ENCODE measurements at places on chromosomes 2 and 18. TPM values are rescaled to one million over a fixed set of nuclear protein-coding genes. Genes with fewer than 3 reads are reported as not detected.

DNA sequence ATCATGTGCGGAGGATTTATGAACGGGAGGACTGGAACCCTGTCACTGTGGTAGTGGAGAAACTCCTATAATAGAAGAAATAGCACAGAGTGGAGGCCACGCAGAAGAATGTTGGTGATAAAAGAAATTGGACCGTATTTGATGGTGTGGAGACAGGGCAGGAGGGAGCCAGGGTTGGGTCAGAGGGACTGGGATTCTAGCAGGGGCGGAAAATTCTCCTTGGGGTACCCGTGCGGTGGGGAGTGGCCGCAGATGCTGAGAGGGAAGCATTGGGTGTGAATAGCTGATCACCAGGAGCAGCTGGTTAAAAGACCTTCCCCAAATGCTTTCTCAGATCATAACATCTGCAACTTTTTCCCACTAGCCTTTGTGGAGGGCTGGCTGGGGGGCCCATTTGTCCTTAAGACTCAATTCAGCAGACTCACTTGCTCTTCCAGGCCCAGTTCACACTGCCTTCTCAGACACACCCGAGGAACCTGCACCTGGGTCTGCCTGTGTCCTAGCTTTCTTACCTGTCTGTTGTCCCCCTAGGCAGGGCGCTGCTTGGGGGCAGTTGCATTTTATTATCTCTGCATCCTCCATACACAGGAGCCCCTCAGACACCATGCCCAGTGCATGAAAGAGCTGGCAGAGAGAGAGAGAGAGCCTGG, 7.1 kb downstream of the SH3BP4 start:
- no peak for DNase-seq

- peak; percentile 58 for DNase-seq
These were observed 785 bp downstream of the CLASP1 start for GRCh38 chr2:121648206-121649148.

DNA sequence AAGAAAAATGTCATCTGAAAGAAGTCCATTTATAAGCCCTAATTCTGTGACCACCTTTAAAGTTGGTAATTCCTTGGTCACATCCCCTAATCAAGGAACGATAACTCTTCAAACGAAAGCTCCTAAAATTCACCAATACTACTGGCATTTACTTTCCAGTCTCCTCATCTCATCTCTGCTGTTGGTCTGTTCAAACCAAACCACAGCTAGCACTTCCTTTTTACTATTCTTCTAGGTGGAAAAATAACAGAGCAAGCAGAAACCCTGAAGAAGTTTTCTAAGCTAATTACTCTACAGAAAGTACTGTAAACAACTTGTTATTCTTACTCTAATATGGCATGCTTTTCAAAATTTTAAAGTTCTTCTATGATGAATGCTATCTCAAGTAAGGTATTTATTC, 21.6 kb downstream of the TIA1 start:
- no peak for DNase-seq

DNA sequence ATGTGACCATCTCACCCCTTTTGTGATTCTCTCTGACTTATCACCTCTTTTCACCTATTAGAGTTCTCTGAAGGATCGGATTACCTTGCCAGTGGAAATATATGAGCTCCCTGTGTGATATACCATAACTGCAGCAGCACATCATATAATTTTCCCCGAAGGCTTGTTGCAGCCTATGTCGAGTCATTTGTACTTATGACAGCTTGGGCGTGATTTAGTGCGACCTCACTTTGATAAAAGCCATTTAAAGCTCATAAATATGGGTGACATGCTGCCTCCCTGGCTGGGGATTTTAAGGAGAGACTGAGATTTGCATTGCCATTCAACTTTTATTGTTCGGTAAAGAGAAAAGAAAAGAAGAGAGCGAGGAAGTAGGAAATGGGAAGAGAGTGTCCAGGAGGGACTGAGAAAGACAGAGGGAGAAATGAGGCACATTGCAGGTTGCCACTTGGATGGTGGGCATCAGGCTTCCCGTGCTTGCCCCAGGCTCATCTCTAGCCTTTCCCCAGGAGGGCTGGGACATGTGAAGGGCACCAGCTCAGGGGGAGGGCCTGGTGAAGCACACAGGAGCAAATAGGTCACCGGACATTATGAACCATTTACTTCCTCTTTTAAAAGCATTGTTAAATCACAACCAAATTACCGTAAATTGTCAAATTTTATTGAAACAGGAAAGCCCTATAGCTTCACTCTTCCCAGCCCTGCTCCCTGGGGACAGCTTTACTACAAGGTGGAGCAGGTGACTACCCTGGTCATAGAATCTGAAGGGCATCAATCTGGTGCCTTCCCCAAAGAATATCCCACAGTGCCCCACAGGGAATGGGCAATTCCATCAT, 161.3 kb downstream of the SETBP1 start:
- DNase-seq: no peak

DNA sequence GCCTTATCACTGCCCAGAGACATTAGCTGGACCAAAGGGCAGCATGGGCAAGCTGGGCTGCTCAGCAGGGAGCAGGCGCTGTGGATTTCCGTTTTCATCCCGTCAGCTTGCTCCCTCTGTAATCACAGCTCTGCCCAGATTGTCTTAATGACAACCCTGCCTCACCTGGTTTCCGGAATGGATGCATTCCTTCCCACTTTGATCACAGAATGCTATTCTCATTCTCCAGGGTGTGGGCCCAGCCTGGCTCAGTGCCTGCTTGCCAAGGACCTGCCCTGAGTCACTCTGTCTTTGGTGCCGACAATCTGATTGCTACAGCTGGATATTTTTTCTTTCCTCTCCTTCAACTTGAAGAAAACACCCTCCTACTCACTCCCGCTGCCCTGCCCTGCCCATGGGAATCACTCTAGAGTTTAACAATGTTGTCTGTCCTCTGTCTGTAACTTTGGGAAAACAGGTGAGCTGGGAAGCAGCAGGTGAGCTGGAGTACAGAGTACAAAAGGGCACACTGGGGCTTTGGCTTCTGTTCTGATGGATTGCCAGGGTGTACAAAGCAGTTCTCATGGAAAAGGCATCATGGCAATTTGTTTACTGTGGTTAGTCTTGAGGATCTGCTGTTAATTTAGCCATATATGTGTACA, 27.2 kb upstream of the FAM136A start:
- peak; percentile 29 for DNase-seq

DNA sequence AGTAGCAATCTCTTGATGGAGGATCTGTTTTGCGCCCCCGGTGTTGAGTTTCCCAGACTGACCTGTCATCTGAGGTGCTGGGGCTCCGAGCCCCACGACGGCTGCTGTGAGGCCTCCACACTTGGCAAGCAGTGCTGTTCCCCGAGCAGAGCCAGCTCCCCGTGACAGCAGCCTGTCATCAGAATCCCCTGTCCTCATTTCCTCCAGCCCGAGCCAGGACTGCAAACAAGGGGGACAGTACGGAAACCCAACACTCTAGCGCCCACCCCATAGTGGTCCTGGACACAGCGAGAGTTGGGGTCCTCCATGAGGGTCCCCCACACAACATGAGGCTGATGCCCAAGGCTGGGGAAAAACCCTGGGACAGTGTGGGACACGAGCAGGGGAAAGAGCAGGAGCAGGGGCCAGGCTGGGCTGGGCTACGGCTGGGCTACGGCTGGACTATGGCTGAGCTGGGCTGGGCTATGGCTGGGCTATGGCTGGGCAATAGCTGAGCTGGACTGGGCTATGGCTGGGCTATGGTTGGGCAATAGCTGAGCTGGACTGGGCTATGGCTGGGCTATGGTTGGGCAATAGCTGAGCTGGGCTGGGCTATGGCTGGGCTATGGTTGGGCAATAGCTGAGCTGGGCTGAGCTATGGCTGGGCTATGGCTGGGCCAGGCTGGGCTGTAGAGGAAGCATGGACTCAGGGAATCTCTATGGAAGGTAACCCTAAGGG, 1.5 kb upstream of the KLHL30 start:
- peak; percentile 19 for DNase-seq

DNA sequence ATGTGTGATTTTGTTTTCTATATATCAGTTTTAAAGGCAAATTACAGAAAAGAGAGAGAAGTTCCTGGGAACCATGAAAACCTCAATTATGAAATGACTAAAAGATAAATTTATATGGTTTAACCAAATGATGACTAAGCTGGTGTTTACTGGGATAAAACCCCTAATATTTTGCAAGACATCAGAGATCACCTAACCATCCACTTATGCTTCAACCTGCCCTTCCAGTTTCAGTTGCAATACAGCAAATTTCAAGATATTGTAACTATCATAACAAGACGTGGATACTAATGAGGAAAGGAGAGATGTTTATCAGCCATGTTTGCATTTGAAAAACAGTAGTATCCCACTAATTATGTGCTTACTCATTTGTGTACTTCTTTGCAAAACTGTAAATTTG, 108.2 kb downstream of the GAREM1 start:
- DNase-seq: no peak

DNA sequence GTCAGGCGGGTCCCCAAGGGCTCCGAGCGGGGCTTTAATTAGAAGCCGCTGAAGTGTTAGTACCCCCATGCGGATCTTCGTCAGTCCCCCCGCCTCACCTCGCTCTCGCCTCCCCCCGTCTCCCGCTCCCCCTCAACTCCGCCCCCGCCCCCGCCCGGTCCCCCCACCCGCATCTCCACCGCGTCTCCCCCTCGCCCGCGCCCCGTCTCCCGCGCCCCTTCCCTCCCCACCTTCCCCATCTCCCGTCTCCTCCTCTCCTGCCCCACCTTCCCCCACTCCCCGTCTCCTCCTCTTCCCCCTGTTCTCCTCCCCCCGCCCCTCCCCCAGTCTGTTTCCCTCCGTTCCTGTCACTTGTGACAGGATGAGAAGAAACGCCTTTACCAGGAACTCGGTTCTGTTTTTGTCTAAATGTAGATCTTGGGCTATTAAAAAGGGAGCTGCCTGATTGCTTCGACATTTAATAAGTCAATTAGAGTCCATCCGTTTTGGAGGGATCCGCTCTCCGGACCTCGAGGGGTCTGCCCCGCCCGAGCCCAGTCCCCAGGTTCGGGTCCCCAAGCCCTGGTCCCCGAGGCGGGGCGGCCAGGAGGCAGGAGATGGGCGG, 969 bp upstream of the ALKAL2 start:
- DNase-seq: no peak

GRCh38 chr18:79378536-79379250, 17.0 kb upstream of the NFATC1 start:
- DNase-seq: no peak

DNA sequence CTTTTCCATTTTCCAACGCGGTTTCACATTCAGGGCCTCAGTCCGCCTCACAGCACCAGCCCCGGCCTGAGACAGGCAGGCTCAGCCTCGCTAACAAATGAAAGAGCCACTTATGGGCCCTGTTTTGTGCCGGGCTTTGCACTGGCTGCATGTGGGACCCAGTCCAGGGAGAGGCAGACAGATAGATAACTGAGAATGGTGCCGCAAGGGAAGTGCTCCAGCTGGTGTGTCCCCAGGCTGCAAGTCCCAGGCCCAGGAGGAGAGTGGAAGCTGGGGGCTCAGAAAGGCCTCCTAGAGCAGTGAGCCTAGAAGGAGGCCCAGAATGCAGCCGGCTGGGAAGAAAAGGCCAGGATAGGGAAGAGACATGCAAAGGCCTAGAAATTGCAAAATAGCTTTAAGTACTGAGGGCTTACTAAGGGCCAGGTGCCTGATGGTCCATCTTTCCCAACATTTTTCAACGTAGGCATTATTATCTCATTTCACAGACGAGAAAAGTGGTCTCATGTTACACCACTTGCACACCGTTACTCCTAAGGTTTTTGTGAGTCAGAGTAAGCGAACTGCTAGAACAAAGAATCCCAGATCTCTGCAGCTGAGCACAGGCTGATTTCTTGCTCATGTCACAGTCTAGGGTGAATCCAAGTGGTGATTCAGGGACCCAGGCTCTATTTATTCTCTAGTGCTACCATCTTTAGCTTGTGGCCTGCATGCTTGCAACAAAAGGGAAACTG, 26.0 kb downstream of the ADRA2B start:
- no peak for DNase-seq

- DNase-seq: no peak
These were observed 29.0 kb downstream of the KIF5C start for GRCh38 chr2:148903979-148904378.

DNA sequence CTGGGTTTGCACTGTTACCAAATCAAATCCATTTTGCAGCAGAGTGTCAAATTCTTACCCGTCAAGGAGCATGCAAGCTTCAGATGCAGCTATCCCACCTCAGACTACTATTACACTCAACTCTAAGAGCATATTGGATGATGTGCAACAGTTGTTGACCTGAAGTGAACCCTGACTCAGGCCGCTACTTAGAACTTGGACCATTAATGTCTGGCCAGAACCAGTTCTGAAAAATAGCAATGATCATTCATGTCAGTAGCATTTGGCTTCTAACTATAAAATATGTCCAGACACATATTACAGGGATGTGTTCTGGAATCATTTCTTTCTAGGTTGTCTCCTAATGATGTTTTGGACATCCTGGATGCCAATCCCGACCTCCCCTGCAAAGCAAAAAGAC, 135.5 kb upstream of the PKDCC start:
- DNase-seq: no peak

- no peak for DNase-seq
These were observed 156.8 kb downstream of the STK39 start for GRCh38 chr2:168090366-168091135.

DNA sequence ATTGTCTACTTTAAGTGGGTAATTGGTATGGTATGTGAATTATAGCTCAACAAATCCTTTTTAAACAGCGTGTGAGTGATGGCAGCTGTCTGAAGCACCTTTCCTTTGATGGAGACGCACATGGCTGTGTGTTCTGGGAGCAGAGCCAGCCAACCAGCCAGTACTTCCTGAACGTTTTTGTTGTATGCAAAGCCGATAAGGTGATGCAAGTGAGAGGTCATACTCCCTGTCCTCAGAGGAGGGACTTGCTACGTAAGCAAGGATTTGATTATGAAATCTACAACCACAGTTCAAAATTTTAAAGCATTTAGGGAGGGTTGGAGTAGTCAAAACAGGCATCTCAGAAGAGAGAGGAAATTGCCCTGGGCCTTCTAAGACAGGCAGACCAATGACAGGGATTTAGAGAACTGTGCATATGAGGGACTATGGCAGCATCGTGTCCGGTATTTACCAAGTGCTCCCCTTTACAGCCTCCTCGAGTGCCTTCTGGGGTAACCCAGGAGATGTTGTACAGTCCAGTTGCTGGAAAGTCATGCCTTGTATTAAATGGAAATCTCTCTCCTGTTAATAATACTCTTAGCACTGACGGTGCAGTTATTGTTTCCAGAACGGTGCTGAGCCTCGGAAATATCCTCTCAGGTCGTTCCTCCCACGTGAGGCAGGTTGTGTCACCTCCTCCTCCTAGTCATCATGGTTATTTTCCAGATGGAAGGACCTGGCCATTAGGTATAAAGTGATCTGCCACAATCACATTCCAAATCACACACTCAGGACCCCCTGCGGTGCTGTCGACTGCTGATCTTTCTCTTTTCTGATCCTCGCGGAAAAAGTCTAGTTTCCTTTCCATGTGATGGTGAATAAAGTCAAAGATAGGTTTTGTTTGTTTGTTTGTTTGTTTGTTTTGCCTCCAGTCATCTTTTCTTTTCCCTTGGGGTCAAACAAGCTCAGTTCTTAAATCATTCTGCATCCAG, 28.4 kb downstream of the ARHGEF4 start:
- DNase-seq: peak; percentile 47

- no peak for DNase-seq
These were observed 33.2 kb upstream of the EFHD1 start for GRCh38 chr2:232600053-232600773.

GRCh38 chr2:14552286-14552685, 80.2 kb upstream of the LRATD1 start:
- DNase-seq: no peak

The MC4R gene
- not detected for total RNA-seq

The LYPD1 gene
- total RNA-seq: 0.13 TPM

The SPATA3 gene
- total RNA-seq: not detected

The CHRNG gene
- total RNA-seq: not detected

The HSPE1 gene
- total RNA-seq: 63.0 TPM

The CNTNAP5 gene
- total RNA-seq: not detected

The ALPP gene
- not detected for total RNA-seq

The PJVK gene
- total RNA-seq: 0.39 TPM

The REG1A gene
- total RNA-seq: not detected

Data from dermis microvascular lymphatic vessel endothelial cell (primary cell).